Fibroblast of villous mesenchyme (primary cell): ENCODE measurements at places on chromosomes 3 and 15.
A peak's percentile ranks its signal among the peaks of the same experiment; 100 is the strongest.

GRCh38 chr15:39629371-39629770 lies 48.5 kb downstream of the THBS1 start:
- DNase-seq: no peak

GRCh38 chr15:72189250-72189902 lies 8.2 kb downstream of the GRAMD2A start:
- no peak for DNase-seq

- DNase-seq: no peak
Measured at GRCh38 chr3:128335621-128336296, 130.9 kb downstream of the DNAJB8 start.

DNA sequence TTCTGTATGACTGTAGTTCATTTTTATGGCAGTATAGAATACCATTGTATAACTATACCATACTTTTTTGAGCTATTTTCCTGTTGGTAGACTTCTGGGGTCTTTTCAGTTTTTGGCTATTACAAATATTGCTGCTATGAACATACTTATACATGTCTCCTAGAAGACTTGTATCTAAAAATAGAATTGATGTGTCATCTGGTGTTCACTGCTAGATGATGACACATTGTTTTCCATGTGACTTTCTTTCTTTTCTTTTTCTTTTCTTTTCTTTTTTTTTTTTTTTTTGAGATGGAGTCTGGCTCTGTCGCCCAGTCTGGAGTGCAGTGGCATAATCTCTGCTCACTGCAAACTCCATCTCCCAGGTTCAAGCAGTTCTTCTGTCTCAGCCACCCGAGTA lies 69.8 kb downstream of the SH3GL3 start:
- DNase-seq: no peak

DNA sequence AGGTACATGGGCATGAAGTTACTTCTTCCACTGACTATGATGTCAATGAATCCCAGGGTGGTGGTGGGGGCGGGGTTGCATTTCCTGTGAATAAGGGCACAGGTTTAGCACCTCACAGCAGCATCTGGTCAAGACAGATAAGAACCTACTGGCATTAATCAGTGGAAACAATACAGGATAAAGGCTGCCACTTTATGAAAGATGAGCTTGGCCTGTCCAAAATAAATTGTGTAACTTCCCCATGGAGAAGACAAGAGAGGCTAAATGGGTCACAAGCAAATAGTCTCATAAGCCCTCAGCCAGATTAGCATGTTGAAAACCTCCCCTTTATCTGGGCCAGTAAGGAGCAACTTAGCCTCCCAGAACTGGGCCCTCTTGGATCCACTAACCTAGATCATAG lies 27.4 kb upstream of the PLSCR2 start:
- no peak for DNase-seq

- DNase-seq: no peak
Measured at GRCh38 chr3:37591116-37591781, 270.4 kb upstream of the CTDSPL start.

DNA sequence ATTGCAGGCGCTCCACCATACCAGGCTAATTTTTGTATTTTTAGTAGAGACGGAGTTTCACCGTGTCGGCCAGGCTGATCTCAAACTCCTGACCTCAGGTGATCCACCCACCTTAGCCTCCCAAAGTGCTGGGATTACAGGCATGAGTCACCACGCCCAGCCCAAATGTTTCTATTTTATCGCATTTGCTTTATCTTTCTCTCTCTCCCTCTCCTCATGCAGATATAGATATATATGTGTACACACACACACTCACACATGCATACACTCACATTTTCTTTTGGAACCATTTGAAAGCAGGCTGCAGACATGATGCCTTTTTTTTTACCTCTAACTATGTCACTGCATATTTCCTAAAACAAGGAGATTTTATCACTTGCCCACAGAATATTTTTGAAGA lies 7.3 kb upstream of the MCCC1 start:
- DNase-seq: no peak

DNA sequence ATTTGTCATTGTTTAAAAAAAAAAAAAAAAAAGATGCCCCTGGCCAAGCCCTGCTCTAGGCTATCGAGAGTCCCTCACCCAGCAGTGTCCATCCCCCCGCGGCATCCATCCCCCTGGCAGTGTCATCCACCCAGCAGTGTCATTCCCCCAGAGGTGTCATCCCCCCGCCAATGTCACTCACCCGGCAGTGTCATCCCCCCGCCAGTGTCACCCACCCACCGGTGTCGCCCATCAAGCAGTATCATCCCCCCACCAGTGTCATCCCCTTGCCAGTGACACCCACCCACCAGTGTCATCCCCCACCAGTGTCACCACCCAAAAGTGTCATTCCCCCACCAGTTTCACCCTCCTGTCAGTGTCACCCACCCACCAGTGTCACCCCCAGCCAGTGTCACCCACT lies 99.3 kb upstream of the PRR20G start:
- no peak for DNase-seq

DNA sequence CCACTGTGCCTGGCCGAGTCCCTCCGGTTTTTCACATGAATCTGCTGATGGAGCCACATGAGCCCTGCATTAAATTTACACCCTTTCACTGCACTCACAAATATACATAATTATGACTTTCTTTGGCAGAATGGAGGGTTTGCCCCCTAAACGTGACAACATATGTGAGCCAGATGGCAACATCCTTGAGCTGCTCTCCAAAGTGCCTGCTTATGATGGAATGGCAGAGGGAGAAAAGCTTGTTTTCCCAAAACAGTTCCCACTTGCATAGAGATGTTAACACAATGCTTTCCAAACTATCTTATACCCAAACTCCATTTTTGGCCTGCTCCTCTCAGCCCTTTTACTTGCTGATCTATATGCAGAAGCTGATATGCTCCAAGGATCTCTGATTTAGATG lies 54.9 kb downstream of the ABCC5 start:
- DNase-seq: no peak

DNA sequence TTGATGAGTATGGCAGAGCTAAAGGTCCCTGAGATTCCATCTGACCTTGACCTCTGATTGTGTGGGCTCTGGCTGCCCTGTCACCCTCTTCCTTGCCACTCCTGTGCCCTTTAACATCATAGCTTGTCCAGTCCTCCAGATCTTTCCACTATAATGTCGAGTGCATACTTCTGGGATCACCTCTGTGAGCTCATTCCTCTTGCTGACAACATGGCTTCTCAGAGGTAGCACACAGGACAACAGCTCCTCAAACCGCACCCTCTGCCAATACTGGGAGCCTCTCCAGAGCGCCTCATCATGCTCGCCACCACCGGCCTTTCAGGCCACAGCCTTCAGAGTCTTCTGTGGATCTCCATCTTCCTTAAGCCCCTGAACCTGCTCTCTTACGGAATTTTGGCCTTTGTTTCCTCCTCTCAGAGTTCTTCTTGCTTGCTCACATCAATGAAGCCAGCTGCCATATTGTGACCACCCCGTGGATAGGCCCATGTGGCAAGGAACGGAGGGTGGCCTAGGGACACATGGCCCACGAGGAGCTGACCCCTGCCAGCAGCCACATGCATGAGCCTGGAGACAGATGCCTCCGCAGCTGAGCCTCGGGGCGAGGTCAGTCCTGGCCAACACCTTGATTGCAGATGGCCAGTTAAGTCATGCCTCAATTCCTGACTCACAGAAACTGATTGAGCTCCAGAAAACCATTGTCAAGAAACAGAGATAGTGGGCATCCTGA lies 31.1 kb downstream of the PLA2G4D start:
- DNase-seq: no peak

- DNase-seq: peak; percentile 91
Measured at GRCh38 chr15:68418611-68419161, 13.3 kb downstream of the ITGA11 start.

GRCh38 chr3:177461765-177462164 lies 264.5 kb upstream of the TBL1XR1 start:
- no peak for DNase-seq
